Activated naive CD4-positive, alpha-beta T cell treated with anti-CD3 and anti-CD28 coated beads for 36 hours (primary cell): ENCODE measurements at places on chromosomes 1 and 21. TPM values are rescaled to one million over a fixed set of nuclear protein-coding genes. Genes with fewer than 3 reads are reported as not detected.

- no peak for DNase-seq
Measured at GRCh38 chr21:17390569-17390968, 122.3 kb upstream of the CXADR start.

DNA sequence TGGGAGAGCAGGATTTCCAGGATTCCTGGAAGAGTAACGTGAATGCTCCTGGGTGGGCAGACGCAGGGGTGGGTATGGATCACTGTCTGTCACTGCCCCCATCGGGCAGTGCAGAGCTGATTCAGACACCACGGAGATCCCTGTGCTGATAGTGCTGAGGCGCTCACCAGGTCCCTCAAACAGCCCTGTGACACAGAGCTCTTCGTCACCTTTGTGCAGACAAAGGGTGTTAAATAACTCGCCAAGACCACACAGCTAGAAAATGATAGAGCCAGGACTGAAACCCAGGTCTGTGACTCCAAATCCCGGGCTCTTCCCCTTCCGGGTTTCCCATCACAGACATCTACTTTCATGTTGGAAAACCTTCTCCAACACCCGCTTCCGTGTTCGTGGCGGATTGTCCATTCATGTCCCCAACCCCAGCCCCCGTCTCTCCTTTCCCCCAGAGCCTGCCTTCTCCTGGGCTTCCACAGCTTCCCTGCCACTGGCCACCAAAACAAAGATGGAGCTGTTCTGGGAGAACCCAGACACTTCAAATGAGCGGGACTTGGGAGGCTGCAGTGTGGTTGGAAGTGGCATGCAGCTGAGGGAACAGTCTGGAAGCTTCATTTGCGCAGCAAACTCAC, 2.6 kb downstream of the EFHD2 start:
- peak; percentile 37 for DNase-seq

DNA sequence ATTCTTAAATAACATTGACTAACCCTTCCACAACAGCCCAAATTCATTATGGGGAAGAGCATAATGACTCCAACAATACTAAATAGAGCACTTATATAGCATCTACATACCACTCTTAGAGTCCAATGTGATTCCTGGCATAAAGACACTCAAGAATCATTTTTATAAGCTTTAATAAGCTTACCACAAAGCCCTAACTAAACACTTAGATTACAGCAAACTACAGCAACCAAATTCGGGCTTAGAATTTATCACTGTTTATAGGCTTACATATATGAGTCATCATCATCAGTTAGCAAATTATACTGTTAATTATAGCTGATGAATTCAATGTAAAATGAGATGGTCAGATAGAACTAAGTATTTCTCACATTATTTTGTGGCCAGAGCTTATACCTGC, 7.3 kb downstream of the SCYL3 start:
- DNase-seq: no peak

GRCh38 chr1:112341986-112342385, 54.0 kb upstream of the CTTNBP2NL start:
- DNase-seq: no peak

DNA sequence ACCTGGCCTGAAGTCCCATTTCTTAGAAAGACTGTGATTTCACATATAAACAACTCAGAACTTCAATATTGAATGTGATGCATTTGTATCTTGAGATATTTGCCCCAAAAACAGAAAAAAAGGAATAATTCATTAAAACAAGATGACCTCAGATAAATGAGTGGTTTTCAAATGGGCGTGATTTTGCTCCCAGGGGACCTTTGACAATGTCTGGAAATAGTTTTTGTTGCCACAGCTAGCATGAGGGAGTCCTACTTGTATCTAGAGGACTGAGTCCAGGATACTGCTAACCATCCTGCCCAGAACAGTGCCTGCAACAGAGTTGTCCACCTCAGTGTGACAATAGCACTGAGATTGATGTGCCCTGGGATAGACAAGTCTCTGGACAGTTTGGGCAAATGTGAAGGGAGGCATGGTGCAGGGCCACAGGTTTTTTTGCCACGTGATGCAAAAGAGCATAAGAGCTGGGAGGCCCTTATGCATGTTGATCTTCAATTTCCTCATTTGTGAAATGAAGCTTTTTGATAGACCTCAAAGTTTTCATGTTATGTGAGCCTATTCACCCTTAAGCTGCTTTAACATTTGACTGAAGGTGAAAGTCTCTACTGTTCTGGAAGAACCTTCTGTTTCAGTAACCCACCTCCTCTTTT, 46.2 kb downstream of the MAP3K7CL start:
- no peak for DNase-seq

GRCh38 chr1:207878939-207879338, 32.0 kb downstream of the CD34 start:
- DNase-seq: peak; percentile 32

DNA sequence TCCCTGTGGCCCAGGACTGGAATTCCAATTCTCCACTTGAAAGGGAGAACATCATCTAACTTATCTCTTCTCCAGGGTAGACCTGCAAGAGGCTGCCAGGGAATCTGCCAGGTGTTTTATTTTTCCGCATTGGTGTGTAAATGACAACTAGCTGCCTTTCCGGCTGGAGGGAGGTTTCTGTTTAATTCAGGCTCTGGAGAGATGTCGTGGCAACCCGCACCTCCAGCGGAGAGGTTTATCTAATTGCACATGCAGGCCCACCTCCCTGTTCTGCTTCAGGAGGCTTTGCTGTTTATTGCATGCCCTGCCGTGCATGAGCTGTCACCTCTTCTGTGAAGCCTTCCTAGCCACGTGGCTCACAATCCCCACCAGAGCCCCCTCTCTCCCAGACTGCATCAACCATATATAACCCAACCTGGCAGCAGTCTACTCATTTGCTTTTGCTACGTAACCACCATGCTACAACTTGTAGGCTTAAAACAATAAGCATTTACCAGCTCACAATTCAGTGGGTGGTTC, 151.6 kb downstream of the C1orf94 start:
- no peak for DNase-seq

GRCh38 chr1:155688324-155689080, at the start of gene YY1AP1:
TSS of gene YY1AP1 (minus strand) at chr1:155688774. CDS start at chr1:155680436, 8,338 bp downstream.
- DNase-seq: peak; percentile 93

DNA sequence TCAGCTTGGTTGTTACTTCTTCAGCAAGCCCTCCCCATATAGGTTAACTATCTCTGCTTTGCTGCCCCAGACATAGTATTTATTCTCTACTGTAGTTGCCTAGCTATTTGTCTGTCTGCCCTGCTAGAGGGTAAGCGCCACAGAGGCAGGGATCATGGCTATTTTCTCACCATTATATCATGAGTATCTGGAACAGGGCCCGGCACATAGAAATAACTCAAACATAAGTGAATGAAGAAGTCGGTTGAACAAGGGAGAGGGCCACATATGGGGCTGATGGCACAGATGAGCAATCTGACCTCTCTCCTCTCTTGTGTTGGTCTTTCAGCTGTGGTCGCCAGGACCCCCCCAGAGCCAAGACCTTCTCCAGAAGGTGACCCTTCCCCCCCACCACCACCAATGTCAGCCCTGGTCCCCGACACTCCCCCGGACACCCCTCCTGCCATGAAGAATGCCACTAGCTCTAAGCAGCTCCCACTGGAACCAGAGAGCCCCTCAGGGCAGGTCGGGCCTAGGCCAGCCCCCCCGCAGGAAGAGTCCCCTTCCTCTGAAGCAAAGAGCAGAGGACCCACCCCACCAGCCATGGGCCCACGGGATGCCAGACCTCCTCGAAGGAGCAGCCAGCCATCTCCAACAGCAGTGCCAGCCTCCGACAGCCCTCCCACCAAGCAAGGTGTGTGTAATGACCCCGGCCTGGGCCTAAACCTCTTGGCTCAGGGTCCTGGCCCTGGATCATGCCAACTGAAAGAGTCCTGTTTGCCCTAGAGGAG, 14.9 kb downstream of the MAP7D1 start:
- DNase-seq: no peak

Gene AVPR1B
- not detected for total RNA-seq

DNA sequence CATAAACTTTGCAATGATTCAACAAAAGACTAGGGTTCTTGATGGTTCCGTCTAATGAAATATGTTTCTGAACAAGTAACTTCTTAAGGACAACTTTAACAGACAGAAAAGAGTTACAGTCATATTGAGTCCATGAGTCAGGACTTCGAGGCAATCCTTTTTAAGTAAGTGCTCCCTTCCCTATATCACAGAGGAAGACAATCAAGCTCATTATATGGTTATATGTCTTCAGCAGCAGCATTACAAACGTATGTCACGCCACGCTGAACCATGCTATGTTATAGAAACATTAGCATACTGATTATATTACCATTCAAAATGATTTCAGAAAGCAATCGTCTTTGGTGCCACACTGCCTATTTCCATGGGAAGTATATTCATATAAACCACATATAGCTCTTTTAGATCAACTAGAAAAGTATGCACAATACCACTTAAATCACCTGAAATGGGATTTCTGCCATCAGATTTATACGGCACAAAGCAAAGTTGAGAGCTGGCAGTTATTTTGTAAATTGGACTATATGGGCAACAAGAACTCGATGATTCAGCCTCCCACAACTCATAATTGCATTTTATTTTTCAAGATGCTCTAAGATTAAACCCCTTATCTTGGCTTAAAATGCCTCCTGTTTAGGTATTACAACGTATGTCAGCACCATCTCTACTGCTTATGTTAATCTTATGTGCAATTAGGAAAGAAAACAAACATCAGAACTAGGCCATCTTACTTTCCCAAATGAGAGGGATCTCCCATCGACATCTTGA, 111.3 kb upstream of the SAMSN1 start:
- DNase-seq: no peak

GRCh38 chr1:207034998-207035397, 2.4 kb upstream of the C1orf116 start:
- no peak for DNase-seq

Gene GNG12
- total RNA-seq: 0.05 TPM
